Activated T-helper 9 cell treated with anti-CD3 and anti-CD28 coated beads, Interleukin-2, amount 50 U/mL, for 16 hours (primary cell): ENCODE measurements at places on chromosomes 2 and 18.

- no peak for DNase-seq
These were observed 3.5 kb upstream of the CD226 start for GRCh38 chr18:69951182-69951581.

DNA sequence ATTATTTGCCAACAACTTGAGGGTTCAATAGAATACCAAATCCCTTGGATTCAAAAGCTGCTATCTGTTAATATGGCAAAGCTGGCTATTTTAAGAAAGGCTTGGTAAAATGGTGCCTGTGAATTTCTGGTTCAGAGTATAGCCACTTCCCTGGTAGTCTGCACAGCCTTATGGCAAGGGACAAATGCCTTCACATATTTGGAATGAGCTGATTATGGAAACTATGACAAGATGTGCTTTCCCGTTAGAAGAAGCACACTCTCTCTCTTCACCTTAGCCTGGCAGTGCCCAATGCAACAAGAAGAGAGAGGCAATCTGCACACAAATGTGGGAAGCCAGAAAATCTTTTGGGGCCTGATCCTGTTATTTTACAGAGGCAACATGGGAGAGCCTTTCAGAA is 47.5 kb upstream of the MAP3K20 start:
- DNase-seq, result no peak

DNA sequence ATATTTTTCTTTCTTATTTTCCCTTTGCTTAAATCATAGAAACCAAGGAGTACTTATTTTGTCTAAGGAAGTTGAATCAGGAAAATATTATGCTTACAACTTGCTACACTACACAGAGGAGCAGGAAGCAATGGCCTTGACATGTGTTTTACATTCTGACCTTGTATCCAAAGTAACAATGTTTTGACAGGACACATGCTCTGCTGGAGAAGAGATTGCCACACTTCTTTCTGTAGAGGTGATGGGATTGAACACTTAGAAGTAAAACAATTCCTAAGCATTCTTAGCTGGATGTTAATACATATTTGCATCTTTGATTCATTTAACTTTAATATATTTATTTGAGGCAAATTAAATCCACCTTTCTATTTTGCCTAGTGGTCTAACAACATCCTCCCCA is 929.1 kb downstream of the DSC3 start:
- no peak for DNase-seq

GRCh38 chr18:3297025-3297984 is 35.4 kb downstream of the MYL12B start:
- DNase-seq, result peak; percentile 86

GRCh38 chr18:6294148-6294784 is 120.4 kb downstream of the L3MBTL4 start:
- DNase-seq, result no peak

GRCh38 chr2:153163055-153163454 is 315.5 kb downstream of the RPRM start:
- DNase-seq, result no peak

GRCh38 chr2:2886922-2887321 is 490.7 kb downstream of the EIPR1 start:
- no peak for DNase-seq

DNA sequence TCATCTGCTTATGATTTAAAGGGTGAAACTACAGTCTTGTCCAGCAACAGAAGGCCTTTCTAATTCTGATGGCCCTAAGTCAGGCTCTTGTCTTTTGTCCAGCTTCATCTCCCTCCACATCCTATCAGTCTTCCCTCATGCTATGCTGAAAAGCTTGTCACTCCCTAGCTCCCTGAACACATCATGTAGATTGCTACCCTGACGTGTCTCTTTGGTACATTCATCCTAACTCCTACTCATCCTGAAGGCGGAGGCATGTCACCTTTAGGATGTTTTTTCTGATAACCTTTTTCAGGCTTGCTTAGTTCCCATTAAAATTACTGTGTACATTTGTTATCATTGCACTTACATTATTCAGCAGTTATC is 78.4 kb upstream of the ARL5A start:
- no peak for DNase-seq

- no peak for DNase-seq
These were observed 199.4 kb downstream of the NYAP2 start for GRCh38 chr2:225598897-225599296.

- DNase-seq, result peak; percentile 9
These were observed 2.9 kb upstream of the PTPN4 start for GRCh38 chr2:119756837-119757236.

DNA sequence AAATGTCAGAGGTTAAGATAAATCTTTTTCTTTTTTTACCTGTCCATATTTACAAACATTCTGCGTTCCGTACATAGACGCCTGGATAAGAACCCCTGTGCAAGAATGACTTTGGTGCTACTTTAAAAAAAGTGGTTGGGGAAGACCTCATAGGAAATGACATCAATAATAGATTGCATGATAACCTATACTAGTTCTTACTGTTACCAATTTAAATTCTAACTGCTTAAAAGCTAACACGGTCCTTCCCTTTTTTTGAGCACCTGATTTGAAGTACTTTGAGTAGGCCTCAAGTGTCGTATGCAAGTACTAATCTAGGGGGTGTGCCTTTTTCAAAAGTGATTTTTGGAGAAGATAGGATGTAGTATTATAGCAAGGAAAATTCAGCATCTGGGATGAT is 2.1 kb downstream of the SLC39A10 start:
- DNase-seq, result no peak

DNA sequence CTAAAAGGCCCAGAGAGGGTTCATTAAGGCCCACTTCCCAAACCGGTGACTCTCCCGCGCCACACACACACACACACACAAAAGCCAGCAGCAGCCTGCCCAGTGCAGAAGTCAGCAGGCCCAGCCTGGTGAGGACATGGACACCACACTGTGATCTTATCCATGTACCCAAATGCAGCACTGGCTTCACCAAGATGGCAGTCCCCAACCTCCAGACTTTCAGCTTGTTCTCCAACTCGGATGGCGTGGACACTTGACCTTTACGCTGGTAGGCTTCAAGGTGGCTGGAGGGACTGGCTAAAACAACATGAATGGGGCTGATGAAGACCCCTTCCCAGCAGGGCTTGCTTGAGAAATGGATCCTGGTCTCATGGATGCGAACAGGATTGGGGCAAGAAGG is 50.4 kb downstream of the TNS1 start:
- DNase-seq, result no peak

- no peak for DNase-seq
These were observed 58.6 kb upstream of the ZCCHC2 start for GRCh38 chr18:62464266-62464665.

GRCh38 chr2:190065839-190066238 is 3.3 kb upstream of the MSTN start:
- no peak for DNase-seq

- DNase-seq, result no peak
These were observed 10.2 kb downstream of the PROKR1 start for GRCh38 chr2:68653538-68653982.

DNA sequence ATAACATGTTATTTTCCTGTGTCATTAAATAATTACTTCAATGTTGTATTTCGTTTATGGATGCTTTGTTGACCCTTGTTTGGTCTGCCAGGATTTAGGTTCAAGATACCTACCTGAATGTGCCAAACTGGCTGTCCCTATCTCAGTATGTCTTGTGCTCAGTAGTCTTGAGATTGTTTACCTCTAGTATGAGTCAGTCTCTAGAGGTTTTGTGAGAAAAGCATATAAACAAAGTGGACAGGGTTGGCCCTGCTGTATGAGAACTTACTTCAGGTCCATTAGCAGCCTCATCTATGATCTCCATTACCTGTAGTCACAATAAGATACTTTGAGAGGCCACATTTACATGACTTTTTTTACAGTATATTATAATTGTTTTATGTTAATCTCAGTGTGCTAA is 17.8 kb downstream of the DDX18 start:
- no peak for DNase-seq

GRCh38 chr2:32772638-32773447 is 145.0 kb downstream of the TTC27 start:
- no peak for DNase-seq

GRCh38 chr2:223811757-223812156 is 25.6 kb downstream of the AP1S3 start:
- no peak for DNase-seq

GRCh38 chr2:222302178-222303018 is 3.6 kb upstream of the PAX3 start:
- no peak for DNase-seq

- no peak for DNase-seq
These were observed 282.7 kb downstream of the AGAP1 start for GRCh38 chr2:235776531-235776930.

GRCh38 chr2:21256006-21256405 is 132.2 kb downstream of the TDRD15 start:
- DNase-seq, result no peak

DNA sequence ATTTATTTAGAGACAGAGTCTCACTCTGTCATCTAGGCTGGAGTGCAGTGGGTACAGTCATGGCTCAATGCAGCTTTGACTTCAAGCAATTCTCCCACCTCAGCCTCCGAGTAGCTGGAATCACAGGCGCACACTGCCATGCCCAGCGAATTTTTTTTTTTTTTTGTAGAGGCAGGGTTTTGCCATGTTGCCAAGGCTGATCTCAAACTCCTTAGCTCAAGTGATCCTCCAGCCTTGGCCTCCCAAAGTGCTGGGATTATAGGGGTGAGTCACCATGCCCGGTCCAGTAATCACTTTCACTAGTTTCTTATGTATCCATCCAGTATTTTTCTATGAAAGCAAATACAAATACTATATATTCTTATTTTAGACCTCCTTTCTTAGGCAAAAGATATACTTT is 24.0 kb downstream of the PRKAG3 start:
- DNase-seq, result no peak

DNA sequence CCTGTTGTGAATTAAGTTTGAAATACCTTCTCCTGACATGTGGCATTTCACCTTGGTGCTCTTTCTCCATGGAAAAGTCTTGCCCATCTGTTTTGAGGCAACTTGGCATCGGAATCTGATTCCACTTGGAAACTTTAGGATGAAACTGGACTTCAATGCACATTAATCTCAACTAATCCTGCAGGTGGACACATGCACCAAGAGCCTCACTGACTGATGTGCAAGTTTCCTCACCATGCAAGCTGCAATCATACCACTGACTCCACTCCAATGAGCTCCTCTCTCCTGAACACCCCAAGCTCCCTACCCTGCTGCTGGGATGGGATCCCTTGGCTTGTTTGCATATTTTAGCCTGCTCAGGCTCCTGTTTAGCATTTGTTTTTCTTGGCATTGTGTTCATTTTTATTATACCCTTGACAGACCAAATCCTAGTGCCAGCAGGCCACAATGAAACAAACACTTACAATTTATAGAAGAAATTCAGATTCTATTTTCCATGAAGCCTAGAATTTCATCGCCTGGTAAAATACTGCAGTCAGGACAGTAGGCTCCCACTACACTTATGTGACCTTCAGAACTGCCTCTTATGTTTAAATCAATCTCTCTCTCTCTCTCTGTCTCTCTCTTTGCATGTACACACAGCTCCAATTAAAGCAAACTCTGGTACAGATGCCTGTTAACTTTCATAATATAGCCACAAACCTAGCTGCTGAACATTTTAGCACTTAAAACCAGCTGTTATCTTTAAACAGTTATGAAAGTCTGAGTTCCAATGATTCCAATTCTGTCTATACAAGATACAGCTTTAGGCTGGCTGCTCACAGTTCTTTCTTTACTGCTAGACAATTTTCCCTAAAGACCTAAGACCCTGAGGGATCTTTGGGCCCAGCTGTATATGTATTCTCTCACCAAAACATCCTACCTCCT is 141.5 kb downstream of the OSR1 start:
- DNase-seq, result no peak

- DNase-seq, result no peak
These were observed 12.3 kb upstream of the C2orf42 start for GRCh38 chr2:70203086-70203485.

DNA sequence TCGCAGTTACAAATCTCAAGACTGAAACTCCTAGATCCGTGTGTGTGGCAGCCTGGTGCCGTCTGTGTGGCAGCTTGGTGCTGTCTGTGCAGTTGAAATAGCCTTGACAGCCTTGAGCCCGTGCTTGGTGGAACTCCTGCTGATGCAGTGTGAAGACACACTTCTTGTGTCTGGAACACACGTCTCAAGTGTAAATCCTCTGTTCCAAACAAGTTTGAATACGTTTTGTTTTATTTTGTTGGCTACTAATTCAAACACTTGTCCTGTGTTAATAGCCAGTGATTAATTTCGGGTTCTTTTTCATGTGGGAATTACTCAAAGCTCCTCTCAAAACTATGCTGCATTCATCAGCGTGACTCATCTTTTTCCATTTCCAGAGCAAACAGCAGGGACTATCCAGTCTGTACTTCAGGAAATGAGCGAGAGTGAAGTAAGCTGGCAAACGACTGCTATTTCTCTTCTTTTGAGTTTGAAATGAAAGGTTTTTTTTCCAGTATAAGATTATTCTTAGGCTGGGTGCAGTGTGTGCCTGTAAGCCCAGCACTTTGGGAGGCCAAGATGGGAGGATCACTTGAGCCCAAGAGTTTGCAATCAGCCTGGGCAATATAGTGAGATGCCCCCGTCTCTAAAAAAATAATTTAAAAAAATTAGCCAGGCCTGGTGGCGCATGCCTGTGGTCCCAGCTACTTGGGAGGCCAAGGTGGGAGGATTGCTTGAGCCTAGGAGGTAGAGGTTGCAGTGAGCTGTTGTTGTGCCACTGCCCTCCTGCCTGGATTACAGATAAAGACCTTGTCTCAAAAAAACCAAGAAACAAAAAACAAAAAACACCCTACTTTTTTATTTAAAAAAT is 152.9 kb downstream of the SPP2 start:
- no peak for DNase-seq

- DNase-seq, result no peak
These were observed 33.7 kb downstream of the MTERF4 start for GRCh38 chr2:241068136-241068941.

GRCh38 chr2:172095146-172095904 is 7.4 kb downstream of the DLX2 start:
- peak; percentile 64 for DNase-seq
